ENCODE measurements at places on chromosomes 1 and 21.

GRCh38 chr1:42931911-42932422 lies 26.7 kb downstream of the SLC2A1 start:
- peak; percentile 80 for DNase-seq

DNA sequence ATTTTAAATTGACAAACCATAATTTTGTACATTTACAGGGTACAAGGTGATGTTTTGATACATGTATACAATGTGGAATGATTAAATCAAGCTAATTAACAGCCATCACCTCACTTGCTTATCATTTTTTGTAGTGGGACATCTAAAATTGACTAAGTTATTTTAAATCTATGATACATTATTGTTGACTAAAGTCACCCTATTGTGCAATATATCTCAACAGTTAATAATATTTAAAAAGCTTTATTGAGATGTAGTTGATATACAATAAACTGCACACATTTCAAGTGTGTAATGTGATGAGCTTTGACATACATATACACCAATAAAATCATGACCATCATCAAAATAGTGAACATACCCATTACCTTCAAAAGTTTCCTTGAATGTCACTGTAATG lies 242.5 kb upstream of the PLXNA2 start:
- DNase-seq = no peak

DNA sequence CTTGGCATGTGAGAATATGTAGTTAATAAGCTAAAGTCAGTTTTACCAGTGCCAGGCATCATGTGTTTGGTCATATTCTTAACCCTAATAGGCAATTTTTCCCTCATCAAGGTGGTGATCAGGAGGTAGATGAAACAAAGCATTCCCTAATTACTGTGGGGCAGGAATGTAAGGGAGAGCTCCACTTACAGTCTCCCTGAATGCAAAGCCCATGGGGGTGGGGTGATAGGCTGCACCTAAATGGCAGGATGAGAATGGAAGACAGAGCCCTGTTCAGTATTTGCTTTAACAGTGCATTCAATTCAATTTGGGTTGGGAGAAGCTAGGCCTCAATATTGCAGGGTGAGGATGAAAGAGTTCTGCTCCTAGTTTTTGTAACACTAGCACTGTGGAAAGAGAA lies 23.4 kb downstream of the ZNF678 start:
- DNase-seq = no peak

GRCh38 chr21:23281917-23282316 lies 2283.7 kb downstream of the NCAM2 start:
- DNase-seq = no peak

DNA sequence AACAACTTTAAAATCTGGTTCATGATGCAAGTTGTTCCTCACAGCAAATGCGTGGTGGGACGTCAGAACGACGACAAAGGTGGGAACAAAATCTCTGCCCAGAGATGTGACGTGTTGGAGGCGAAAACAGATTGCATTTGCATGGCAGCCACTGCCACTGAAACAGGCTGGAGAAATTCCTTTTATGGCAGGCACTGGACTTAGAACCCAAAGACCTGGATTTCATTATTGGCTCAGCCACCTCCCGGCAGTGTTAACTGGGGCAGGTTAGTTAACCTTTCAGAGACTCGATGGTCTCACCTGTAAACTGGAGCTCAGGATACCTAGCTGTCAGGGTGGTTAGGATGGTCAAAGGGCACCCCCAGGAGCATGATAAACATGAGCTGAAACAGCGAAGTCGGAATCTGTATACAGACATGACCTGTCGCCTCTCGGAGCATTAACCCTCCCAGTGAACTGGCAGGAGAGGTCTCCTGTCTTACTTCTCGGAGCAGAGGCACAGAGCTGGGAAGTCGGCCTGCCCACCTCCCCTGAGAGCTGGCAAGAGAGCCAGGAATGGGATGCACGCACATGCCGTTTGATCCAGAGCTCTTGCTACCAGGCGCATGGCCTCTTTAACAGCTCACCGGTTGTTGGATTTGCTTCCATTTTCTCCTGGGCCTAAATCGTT lies 59.2 kb upstream of the TARBP1 start:
- DNase-seq = no peak

Measured in stimulated activated CD8-positive, alpha-beta memory T cell treated with anti-CD3 and anti-CD28 coated beads, Interleukin-7, amount 100 ng/mL, for 48 hours (primary cell).